Uterus (tissue), 4 donors: ENCODE measurements at places on chromosomes 16 and 17. TPM values are rescaled to one million over a fixed set of nuclear protein-coding genes. Genes with fewer than 3 reads are reported as not detected.

GRCh38 chr17:75588596-75589011, 1.0 kb downstream of the MYO15B start:
- peaks cover 6% of the 10 kb centered on the region for H3K4me1 ChIP-seq
- no peaks in the 10 kb centered on the region for H3K36me3 ChIP-seq
- peak overlapping the region; percentile 65 for H3K4me3 ChIP-seq
- peak; percentile 54 for DNase-seq
- peak overlapping the region; percentile 89 for H3K27ac ChIP-seq

DNA sequence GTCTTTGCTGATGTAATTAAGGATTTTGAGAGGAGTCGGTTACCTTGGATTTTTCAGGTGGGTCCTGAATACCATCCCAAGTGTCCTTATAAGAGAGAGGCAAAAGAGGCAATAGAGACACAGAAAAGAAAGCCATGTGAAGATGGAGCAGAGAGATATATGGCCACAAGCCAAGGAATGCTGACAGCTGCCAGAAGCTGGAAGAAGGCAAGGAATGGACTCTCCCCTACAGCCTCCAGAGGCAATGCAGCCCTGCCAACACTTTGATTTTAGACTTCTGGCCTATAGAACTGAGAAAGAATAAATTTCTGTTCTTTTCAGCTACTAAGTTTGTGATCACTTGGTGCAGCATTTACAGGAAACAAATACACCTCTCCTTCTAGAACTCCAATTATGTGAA, 8.2 kb upstream of the RNFT1 start:
- no peaks in the 10 kb centered on the region for H3K36me3 ChIP-seq
- H3K27ac ChIP-seq, result no peak overlapping the region
- H3K4me1 ChIP-seq, result no peaks in the 10 kb centered on the region
- H3K27me3 ChIP-seq, result no peaks in the 10 kb centered on the region

- no peak for DNase-seq
- no peak overlapping the region for H3K4me3 ChIP-seq
- H3K27ac ChIP-seq, result no peak overlapping the region
- no peaks in the 10 kb centered on the region for H3K4me1 ChIP-seq
These were observed 2.7 kb downstream of the SPNS2 start for GRCh38 chr17:4501295-4501949.

DNA sequence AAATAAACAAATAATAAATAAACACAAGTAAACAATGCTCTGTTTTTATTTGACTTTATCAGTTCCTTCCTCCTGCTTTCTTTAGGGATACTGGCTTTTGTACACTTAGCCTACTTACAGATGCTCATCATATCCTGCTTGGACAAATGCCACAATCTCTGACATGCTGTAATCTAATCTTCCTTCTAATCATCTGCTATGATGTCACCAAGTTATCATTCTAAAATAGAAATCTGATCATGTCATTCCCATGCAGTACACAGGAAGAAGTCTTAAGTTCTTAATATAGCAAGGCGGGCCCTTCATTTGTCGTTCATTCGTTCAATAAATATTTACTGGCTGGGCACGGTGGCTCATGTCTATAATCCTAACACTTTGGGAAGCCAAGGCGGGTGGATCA, 9.1 kb upstream of the UBB start:
- H3K36me3 ChIP-seq, result no peaks in the 10 kb centered on the region
- no peaks in the 10 kb centered on the region for H3K27me3 ChIP-seq
- no peak overlapping the region for H3K27ac ChIP-seq
- H3K4me3 ChIP-seq, result no peak overlapping the region
- H3K4me1 ChIP-seq, result no peaks in the 10 kb centered on the region

GRCh38 chr17:21291357-21291756, 6.8 kb downstream of the MAP2K3 start:
- peaks cover 11% of the 10 kb centered on the region for H3K4me1 ChIP-seq
- H3K27me3 ChIP-seq, result no peaks in the 10 kb centered on the region
- no peak overlapping the region for H3K27ac ChIP-seq
- DNase-seq, result no peak
- no peaks in the 10 kb centered on the region for H3K36me3 ChIP-seq

DNA sequence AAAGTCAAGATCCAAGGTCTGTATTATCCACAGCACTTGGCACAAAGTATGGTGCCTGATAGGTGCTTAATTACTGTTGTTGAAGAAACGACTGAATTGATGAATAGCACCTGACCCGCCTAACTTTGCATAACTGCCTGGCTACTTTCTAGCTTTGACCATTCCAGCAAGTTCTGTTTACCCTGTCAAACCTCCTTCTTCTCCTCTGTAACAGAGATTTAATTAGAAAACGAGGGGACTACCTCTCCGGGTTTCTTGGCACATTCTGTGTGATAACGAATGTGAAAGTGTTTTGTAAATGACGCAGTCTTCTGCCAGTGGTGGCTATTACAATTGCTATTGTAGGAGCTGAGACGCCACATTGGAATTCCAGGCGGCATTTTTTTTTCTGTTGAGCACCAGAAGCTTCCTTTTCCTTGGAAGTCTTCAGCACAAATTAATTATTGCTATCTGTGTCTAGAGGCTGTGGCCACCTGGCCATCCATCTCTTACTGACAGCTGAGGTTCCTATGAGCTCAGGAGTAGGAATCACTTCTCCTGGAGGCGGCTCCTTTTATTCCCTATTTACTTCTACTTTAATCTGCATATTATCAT, 522.9 kb downstream of the HS3ST4 start:
- no peaks in the 10 kb centered on the region for H3K36me3 ChIP-seq
- no peak overlapping the region for H3K4me3 ChIP-seq
- H3K27ac ChIP-seq, result no peak overlapping the region
- no peaks in the 10 kb centered on the region for H3K27me3 ChIP-seq

- H3K27me3 ChIP-seq, result no peaks in the 10 kb centered on the region
- peak overlapping the region; percentile 33 for H3K27ac ChIP-seq
- no peaks in the 10 kb centered on the region for H3K4me1 ChIP-seq
- DNase-seq, result no peak
- H3K4me3 ChIP-seq, result no peak overlapping the region
- no peaks in the 10 kb centered on the region for H3K36me3 ChIP-seq
These were observed 3.2 kb upstream of the ARL6IP1 start for GRCh38 chr16:18804540-18804939.

Gene SCIMP
- total RNA-seq, result 0.62 TPM
